NCI-H2171 treated with DMSO at 0.1 percent for 48 hours (cell line): ENCODE measurements at places on chromosomes 1 and 21.

DNA sequence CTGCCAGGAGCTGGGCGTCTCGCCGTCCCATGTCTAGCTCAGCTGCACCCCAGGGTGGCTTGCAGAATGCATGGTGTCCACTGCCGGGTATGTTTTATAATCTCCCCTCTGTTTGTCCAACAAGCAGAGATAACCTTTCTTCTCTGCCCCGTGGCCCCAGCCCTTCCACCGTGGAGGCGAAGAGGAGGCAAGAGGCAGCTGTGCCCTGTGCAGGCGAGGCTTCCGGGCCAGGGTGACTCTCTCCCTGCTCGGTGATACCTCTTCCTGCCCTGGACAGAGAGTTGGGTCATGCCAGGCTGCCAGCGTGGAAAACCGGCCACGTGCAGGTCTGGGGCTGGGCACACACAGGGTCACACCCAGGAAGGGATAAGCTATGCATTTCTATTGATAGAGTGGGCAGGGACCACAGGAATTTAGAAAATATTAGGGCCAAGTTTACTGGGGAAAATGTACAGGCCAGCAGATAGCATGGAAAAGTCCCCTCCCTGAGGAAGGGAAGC is at the start of gene TFF2:
Gene TFF2, minus strand, starts transcription at position 68 of the 500 bp plus-strand sequence. Its CDS starts 37 bp downstream, at position 31.
- no peak for DNase-seq

DNA sequence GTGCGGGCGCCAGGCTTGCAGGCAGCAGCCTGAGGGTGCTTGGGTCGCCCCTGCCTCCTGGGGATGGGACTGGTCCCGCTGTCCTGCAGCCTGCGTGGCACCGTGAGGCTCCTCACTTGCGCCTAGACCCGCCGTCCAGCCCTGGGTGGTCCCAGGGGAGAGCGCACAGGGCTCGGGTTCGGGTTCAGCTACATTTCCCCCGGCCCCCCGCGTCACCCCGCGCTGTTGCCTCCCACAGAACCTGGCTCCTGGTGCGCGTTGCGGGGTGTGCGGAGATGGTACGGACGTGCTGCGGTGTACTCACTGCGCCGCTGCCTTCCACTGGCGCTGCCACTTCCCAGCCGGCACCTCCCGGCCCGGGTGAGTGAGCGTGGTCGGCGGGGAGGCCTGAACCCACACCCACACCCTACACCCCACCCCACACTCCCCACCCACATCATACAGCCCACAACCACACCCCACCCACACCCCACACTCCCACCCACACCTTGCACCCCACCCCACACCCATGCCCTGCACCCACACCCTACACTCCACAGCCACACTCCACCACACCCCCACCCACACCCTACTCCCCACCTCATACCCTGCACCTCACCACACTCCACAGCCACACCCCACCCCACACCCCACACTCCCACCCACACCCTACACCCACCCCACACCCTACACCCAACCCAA is 6.2 kb upstream of the PFKL start:
- DNase-seq = no peak

GRCh38 chr1:18090636-18091035 is 17.0 kb upstream of the IGSF21 start:
- peak; percentile 28 for DNase-seq

GRCh38 chr21:46459024-46459355 is 299 bp downstream of the DIP2A start:
- DNase-seq = no peak

GRCh38 chr1:86997538-86997937 is 83.1 kb downstream of the HS2ST1 start:
- no peak for DNase-seq

GRCh38 chr1:216250861-216251260 is 172.4 kb downstream of the USH2A start:
- DNase-seq = no peak

- no peak for DNase-seq
These were observed 9.8 kb upstream of the KCNQ4 start for GRCh38 chr1:40773748-40774265.

DNA sequence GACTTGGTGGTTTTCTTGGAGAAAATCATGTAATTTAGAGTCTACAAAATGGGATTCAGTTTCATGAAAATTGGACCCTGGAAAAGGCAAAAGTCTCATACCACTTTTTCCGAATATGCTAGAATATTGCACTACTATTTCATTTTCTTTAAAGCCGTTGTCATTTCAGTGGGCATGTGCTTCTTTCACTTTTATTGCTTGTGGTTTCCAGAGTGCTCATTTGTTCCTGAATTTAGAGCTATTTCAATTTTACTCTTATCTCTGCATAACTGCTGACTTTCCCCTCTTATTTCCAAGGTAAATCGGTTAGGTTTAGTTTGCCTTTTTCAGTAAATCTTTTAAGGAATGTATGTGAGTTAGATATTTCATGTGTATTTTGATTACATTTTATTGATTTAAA is 11.6 kb downstream of the HHAT start:
- no peak for DNase-seq

DNA sequence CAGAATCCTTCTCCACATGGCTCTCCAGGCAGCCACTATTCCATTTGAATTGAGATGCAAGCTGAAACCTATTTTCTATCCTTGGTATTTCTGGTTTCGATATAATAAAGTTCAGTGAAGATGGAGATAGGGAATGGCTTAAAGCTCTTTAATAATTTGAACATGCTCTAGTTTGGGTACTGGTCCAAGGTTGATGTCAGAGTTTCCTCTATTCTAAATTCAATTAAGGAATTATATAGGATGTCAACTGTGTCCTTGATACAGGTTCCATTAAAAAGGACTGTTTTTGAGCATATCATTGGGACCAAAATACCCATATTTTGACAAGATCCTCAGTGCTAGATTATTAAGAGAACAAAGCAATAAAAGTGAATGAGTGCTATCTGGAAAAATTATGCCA is 245.3 kb downstream of the SPATA17 start:
- DNase-seq = no peak

- no peak for DNase-seq
These were observed 30.1 kb downstream of the DOP1B start for GRCh38 chr21:36186506-36187399.

DNA sequence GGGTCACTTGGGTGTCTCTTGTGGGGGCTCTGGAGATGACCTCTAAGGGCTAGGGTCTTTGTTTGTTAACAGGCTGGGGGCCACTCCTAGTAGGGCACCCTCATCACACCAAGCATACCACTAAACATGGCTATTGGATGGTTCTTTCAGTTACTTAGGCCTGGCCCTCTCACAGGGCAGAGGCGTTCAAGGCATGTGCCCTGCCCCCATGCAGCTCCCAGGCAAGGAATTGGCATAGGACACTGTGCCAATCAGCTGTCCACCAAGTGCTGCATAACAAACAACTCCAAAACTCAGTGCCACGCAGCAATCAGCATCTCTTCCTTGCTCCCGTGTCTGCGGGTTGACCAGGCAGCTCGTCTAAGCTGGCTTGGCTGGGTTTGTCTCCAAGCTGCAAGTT is 2.1 kb upstream of the KCNAB2 start:
- no peak for DNase-seq

- peak; percentile 19 for DNase-seq
These were observed 17.1 kb upstream of the CDC42BPA start for GRCh38 chr1:227335242-227336020.

DNA sequence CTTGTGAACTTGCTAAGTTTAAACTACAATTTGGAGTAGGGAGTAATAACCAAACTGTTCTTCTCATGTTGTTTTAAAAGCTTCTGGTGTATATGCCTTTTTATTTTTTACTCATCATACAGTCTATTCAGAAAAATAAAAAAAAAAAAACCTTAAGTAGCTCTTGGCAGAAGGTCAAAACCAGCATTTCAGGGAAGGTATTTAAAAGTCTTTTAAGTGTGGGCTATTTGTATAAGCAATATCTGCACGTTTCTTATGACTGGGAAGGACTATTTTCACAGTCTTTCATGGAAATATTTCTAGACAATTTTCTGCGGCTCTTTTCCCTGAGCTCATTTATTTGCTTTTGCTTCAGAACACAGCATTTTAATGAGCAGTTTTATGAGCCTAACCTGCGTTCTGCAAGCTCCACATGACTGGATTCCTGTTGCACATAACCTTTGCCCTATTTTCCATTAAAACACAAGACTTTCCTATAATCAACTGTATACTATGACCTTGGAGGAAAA is 60.9 kb upstream of the C1orf105 start:
- peak; percentile 80 for DNase-seq

DNA sequence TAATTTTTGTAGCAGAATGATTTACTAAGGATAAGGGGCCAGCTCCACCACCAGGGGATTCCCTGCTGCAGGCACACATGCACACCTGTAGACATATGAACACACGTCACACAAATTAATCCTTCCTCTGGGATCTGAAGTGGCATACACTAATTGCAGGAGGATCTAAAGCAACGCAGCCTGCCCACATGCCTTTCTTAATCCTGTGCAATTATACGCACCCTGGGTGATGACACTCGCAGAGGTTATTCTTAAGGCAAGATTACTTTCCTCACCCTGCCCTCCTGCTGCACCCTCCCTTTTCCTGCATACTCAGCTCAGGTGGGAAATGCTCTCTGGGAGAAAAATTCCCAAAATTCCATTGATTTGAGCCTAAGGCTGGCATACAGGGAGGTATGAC is 7.5 kb upstream of the LORICRIN start:
- DNase-seq = no peak

DNA sequence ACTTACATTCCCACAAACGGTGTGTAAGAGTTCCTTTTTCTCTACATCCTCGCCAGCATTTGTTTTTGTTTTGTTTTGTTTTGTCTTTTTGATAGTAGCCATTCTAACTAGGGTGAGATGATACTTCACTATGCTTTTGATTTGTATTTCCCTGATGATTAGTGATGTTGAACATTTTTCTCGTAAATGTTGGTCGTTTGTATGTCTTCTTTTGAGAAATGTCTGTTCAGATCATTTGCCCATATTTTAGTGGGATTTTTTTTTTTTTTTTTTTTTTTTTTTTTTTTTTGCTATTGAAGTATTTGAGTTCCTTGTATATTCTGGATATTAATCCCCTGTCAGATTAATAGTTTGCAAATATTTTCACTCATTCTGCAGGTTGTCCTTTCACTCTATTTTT is 19.2 kb upstream of the GPR161 start:
- no peak for DNase-seq

GRCh38 chr1:191804311-191804710 is 354.0 kb upstream of the RGS18 start:
- DNase-seq = no peak

GRCh38 chr1:208652296-208653160 is 408.3 kb upstream of the PLXNA2 start:
- DNase-seq = peak; percentile 87

- DNase-seq = peak; percentile 54
These were observed 1493.7 kb downstream of the AMY1C start for GRCh38 chr1:105243411-105243810.

DNA sequence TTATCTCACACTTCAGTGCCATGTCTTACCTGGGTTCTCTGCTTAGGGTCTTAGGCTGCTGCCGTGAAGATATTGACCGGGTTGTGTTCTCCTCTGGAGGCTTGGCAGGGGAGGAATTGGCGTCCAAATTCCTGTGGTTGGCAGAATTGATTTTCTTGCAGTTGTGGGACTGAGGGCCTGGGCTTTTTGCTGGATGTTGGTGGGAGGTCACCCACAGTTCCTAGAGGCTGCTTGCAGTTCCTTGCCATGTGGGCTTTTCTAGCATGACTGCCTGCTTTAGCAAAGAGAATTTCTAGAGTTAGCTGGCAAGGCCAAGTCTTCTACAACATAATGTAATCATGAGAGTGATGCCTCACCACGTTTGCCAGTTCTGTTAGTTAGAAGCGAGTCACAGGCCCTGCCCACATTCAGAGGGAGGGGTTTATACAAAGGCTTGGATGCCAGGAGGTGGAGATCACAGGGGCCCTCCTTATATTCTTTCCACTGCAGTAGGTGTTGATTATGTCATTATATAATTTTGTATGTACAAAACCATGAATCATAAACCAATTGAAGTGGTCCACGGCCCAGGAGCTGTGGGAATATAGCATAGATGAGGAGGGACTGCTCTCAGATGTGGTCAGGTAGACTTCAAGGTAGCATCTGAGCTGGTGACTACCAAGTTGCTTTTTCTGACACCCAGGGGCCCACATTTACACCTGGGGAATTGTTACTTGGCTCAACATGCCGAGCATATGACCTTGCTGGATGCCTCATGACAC is 6.6 kb downstream of the UBL4B start:
- DNase-seq = no peak

GRCh38 chr1:17561561-17561985 is 22.1 kb downstream of the ARHGEF10L start:
- DNase-seq = no peak

DNA sequence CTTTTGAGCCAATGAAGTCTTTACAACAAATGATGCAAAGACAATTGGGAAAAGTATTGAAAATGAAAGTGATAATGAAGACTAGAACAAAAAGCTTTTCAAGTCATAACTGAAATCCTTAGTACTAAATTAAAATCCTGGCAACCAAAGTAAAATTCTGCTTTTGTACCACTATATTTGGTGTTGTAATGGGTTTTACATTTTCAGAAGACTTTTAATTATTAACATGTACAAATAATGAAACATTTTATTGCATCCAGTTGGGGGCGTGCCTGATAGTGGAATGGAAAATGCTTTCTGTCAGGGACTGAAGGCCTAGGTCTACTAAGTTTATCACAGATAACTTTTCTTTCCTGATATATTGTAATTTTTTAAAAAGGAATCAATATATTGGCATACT is 89.4 kb downstream of the SDCCAG8 start:
- DNase-seq = peak; percentile 33

DNA sequence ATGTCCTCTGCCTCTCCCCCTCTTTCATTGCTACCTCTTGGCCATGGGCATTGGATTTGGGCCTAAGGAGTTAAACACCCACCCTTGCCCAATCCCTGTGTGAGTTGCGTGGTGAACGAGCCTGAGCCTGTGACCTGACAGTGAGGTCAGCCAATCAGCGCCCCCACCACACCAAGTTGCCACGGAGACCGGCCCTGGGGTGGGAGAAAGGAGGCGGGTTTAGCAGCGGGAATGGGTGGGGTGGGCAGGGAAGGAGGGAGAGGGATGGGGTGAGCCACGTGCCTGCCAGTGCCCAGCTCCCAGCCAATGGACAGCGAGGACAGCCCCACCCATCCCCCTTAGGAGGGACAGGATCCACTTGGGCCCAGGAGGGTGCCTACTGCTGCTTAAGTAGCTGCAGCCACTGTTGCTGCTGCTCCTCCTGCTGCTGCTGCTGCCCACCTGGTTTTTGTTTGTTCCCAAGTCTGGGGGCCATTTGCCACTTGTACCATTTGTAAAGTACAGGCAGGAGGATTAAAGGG is 9.5 kb downstream of the ZBTB7B start:
- DNase-seq = peak; percentile 94

DNA sequence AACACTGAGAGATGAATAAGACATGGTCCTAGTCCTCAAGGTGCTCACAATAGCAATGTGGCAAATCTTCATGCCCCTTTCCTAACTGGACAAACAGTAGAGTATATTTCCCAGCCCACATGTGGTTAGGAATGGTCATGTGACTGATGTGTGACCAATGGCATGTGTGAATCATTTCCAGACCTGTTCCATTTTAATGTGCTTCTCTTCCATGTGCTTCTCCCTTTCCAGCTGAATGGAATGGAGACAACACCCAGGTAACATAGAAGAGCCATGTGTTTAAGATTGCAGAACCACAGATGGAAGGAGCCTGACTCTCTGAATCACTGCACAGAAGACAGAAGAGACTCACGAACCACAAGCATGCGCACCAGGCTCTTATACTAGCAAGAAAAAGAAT is 409.9 kb upstream of the NFIA start:
- no peak for DNase-seq

GRCh38 chr1:171313319-171313834 is 606 bp upstream of the FMO4 start:
- DNase-seq = no peak
